ENCODE measurements at places on chromosomes 13 and 19.

DNA sequence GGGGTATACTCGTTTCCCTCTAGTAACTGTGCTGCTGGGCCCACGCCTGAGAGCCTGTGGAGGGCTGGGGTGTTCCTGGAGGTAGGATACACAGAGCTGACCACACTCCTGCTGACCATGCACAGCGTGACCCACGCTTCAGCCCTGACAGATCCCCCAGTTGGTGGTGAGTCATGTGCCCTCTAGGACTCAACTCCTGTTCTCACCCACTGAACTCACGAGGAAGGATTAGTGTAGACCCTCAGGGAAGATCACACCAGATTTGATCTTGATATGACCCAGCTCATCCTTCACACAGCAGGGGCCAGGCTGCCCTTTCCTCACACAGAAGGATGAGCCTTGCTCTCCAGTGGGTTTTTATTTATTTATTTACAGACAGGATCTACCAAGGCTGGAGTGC, 13.3 kb upstream of the ACP7 start:
- DNase-seq = no peak

DNA sequence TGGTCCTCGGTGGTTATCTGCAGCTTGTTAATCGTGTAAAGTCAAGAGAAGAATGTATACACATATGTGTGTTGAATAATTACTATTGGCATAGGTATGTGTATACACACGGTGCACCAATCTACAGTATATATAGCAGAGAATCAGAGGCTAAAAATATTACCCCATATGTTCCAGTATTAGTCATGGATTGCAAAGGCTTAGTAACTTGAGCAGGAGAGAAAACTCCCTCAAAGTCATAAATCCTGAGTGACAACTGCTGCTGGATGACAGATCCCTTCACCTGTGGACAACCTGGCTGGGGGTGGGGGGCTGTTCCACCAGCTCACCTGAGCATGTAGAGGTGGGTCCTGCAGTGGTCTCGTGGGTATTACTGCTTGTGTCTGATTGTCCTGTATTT, 185.0 kb downstream of the ZNF536 start:
- DNase-seq = no peak

DNA sequence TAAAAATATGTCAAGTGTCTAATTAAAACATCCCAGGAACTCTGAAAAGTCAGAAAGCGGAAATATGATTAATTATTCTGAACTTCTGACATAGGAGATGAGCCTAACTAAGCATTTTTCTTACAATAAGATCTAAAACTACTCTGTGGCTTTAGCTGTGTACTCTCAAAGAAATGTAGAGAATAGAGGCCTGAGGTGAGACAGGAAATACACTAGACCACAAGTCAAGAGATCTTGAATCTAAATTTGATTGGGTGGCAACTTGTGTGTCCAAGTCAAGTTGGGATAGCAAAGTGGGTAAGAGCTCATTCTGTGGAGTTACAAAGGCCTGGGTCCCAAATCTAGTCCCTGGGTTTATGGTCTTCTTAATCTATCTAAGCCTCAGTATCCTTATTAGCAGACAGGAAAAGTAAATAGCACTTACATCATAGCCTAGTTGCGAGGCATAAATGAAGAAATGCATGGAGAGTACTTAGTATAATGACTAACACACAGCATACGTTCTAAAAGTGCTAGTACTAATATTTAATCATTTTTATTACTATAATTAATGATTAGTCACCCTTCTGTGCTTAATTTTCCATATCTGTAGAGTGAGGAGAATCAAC, 9.4 kb upstream of the LRRC63 start:
- no peak for DNase-seq

DNA sequence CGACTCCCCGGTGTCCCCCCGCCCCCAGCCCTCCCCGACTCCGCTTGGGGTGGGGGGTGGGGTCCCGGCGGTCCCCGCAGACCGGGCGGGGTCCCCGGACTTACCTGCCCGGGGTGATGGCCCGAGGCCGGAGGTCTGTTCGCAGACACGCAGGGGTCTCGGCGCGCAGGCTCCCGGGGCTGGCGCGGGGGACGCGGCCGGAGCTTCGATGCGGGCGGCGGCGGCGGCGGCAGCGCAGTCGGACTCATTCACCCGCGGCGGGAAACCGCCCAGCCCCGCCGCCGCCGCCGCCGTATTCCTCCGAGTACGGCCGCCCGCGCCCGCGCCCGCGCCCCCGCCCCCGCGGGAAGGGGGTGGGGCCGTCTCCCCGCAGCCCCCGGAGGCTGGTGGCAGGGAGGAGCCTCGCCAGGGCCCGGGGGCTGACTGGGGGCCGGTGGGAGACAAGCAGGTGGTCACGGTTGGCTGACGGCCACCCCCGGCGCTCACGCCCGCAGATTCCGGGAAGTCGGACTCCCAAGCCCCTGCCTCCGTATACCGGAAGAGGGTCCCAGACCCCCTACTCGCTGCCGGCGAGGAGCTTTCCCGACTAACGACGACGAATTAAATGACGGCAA, at the start of gene C2CD4C:
Gene C2CD4C, minus strand, starts transcription at position 246 of the 614 bp plus-strand sequence. CDS start 786 bp downstream, outside the sequence.
- no peak for DNase-seq

DNA sequence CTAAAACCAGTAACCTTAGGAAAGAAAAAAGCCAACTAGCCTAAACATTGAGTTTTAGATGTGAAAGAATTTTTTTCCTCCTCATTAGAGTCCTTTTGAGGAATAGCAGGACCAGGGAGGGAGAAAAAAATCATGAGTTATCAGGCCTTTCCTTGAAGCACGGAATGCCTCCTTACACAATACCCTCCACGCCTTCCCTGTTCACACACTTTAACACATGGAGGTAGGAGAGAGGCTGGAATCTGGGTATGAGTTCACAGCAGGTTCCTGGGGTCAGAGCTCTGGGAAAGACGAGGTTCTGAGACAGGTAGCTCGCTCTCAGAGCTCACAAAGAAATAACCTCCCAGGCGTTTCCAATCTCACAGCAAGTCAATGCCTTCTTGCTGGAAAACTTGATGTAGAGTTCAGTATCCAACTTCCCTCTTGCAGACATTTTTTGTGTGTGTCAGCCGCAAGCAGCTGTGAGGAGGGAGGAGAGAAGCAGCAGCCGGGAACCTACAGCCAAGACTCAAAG, 716 bp downstream of the ZNF573 start:
- DNase-seq = no peak

DNA sequence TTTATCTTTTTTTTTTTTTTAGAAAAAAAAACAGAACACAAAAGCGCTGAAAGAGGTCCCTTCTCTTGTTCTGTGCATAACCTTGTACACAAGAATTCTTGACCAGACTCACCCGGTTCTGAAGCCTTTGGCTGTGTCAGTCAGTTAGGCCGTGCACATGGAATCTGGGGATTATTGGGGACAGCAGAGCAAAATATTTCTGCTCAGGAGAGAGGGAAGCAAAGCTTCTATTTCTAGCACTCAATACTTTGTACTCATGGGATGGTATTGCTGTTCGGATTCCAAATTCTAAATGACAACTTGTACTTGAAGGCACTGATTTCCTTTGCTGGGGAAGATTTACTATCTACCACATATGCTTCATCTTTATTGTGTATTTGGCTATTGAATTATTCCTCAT, 272.7 kb downstream of the NHLRC3 start:
- no peak for DNase-seq

DNA sequence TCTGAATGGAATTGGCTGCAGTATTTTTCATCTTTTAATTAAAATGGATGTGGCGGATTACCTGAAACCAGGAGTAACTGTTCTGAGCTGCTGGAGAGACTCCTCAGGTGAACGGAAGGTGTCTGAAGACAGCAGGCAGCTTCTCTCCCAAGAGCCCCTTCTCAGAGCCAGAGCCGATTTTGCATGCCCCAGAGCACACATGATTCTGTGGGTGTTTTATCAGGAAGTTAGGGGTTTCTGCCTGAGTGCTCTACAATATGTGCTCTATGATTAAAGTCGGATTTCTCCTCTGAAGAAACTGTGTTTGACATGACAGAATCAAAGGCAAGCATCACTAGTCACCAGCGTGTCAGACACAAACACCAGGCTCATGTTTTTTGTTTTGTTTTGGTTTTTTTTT, 60.7 kb upstream of the MCF2L start:
- no peak for DNase-seq

Data from NCI-H1436 treated with DMSO at 0.1 percent for 48 hours (cell line).